Lung (tissue), 17 donors: ENCODE measurements at places on chromosomes 4 and X. TPM values are rescaled to one million over a fixed set of nuclear protein-coding genes. Genes with fewer than 3 reads are reported as not detected.

GRCh38 chr4:13872155-13872554, 244.6 kb upstream of the BOD1L1 start:
- DNase-seq: no peak

ARL9 gene
- total RNA-seq: not detected

NAP1L2 gene
- total RNA-seq: 3.3 TPM

- DNase-seq: no peak
Measured at GRCh38 chr4:72886602-72887001, 182.9 kb downstream of the COX18 start.

GRCh38 chrX:120301960-120302359, 9.3 kb downstream of the TMEM255A start:
- no peak for DNase-seq

DNA sequence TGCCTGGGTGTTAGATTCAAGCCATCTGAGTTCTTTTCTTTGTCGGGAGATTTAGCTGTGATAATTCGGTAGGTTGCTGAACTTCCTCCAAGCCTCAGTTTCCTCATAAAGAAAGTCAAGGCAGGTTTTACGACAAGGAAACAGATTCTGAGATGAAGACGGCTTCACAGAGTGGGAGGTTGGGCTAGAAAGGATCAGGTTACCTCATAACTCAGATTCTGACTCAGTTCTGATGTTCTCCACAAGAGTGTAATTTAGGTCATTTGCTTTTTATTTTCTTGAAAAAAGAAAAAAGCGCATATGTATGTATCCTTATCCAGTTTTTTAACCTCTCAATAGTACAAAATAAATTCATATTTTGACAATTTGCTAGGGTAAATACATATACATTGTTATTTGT, 47.2 kb upstream of the ELOVL6 start:
- no peak for DNase-seq

MAP3K15 gene
- total RNA-seq: 0.34 TPM
